ENCODE measurements at places on chromosomes 5 and 9.
A peak's percentile ranks its signal among the peaks of the same experiment; 100 is the strongest.

DNA sequence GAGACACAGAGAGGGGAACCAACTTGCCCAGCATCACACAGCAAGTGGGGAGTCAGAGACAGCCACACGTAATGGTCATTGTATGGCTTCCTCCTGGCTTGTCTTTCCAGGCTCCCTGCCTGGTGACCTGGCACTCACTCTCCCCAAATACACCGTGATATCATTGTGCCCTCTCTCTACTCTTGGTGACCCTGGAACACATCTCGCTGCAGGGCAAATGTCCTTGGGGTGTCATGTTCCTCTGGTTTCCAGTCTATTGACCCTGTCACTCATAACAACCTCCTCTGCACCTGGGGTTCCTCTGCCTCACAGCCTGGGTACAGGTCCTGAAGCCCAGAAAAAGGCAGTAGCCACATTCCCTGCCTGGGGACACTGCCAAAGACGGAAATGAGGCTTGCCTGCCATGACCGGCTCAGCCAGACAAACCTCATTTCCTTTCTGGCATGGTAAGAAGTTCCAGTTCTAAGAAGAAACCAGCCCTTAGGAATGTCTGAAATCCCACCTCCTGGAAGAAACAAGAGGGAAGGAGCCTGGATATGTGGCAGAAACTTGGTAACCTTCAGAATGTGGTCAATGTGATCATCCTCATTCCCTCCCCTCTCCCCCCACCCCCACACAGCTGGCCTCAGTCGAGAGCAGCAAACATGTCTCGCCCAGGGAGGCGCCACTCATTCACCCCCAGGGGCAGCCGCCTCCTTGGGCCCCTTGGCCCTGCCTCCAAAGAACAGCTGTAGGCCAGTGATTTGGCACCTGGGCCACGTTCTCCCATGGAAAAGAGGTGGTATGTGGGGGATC, 30.6 kb upstream of the SMU1 start:
- DNase-seq: no peak

DNA sequence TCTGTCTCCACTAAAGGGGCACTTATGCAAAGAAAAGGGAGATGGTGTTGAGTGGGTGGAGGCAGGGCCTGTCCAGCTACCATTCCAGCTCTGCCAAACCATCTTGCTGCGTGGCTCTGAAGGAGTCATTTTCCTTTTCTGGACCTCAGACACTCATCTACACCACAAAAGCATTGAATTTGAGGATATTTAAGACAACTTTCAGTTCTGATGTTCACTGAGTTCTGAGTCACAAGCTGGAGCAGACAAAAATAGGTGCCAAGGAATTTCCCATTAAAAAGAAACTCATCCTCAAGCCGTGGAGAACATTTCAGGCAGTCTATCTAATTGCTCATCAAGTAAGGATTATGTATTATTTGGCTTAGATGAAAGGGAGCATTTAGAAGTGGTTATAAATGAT, 195.0 kb upstream of the TBC1D2 start:
- no peak for DNase-seq

DNA sequence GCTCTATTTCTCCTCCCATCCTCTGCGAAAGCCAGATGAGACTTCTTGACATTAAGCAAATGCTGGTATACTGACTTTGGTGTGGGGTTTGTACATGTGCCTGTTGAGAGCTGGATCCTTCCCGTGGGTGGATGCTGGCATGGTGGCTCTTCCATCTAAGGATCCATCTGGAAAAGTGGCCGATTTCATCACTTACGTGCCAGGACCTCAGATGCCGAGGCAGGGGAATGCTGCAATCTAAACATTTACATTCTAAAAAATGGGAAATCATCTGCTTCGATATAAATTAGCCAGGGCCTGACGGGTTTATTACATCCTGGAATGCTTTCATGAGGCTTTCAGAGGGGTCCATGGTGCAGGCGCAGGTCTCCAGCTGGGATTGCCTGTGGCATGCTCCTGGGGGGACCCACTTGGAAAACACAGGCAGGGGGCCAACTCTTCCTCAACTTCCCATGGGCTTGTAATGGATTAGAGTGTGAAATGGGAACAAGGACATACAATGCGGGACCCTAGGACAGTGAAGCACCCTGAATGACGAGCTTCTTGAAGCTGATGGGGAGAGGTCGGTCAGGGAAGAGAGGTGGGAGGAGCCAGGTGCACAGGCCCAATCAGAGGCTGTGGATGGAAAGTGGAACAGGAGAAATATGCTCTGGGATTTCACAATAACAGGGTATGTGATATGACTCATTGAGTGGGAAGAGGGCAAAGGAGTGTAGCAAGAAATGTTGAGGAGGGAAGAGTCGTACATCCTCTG, 105.5 kb upstream of the PITX1 start:
- peak; percentile 96 for DNase-seq

DNA sequence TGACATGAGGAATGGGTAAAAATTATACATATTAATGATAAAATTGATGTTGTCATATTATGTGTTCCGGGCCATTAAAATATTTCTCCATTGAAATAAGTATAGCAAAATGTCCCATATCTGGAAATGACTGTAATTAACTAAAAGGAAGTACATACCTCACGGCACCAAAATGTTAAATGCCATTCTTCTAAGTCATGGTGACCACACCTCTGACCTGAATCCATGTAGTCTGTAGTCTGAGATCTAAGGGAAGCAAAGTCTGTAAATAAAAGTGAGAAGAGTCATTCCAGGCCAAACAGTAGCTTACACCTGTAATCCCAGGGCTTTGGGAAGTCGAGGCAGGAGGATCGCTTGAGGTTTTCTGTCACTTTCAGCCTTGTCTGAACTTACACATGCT, 8.7 kb upstream of the GDA start:
- DNase-seq: no peak

DNA sequence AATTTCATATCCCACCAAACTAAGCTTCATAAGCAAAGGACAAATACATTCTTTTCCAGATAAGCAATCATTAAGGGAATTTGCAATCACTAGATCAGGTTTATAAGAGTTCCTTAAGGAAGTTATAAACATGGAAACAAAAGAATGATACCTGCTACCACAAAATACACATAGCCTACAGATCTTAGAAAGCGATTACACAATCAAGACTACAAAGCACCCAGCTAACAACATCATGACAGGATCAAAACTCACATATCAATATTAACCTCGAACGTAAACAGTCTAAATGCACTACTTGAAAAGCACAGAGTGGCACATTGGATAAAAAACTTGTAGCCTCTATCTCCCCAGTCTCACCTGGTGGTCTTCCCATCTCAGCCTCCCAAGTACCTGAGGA, 512.4 kb upstream of the PTGER4 start:
- no peak for DNase-seq

DNA sequence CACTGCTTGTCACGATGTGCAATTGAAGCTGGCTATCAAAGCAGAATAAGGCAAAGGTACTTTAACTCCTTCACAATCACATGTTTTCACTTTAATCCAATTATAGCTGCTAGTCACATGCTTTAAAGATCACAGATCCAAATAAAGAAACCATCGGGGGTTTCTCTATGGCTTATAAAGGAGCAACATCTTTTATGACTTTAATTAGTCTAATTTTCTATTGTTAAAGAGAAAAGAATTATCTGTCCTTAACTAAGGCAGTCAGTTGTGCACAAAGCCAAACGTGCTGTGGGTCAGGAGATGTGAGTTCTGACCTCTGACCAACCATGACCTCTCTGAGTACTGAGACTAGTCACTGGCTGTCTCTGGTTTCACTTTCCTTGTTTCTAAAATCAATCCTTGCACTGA, 561.1 kb downstream of the RAB3C start:
- no peak for DNase-seq

GRCh38 chr5:171424726-171425125, 5.3 kb downstream of the FGF18 start:
- DNase-seq: peak; percentile 53

GRCh38 chr5:109836280-109836679, 146.6 kb downstream of the MAN2A1 start:
- DNase-seq: no peak

GRCh38 chr5:7043797-7044196, 330.6 kb downstream of the TENT4A start:
- no peak for DNase-seq

DNA sequence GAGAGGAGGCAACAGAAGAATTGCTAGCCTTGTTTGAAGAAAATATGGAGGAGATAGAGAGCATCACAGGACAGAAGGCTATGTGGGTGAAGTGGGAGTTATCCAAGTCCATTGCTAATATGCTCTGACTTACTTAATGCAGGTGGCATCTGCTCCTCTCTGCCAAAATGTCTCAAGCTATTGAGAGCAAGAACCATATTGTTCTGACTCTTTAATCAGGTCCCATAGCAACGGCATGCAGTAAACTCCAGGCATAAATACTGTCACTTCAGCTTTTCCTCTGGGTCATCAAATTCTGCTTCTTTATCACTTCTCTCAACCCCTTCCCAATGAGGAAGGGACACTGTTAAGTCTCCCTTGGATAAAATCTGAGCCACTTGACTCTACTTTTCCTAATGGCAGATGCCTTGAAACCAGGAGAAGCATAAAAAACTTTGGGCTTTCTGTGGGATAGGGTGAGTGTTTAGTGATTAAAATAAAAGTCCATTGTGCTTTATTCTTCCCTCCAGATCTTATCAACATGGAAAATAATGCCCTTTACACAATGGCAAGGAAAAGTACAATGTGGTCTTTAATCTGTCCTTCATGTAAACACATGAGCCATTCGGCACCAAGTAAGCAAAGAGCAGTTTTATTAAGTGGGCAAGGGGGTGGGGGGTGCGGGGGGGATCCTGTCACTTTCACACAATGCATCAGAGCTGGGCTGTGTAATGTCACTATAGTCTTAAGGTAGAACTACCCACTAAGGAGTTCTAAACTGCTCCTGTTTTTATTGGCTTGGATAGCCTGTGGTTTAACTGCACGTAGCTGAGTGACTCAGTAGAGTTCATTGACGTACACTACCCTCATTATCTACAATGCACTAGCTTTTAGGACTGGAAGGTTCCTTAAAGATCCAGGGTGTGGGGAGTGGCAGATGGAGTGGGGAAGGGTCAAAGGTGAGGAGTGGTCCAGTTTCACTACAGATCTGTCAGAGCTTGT, 71.0 kb upstream of the TARS1 start:
- DNase-seq: peak; percentile 56

DNA sequence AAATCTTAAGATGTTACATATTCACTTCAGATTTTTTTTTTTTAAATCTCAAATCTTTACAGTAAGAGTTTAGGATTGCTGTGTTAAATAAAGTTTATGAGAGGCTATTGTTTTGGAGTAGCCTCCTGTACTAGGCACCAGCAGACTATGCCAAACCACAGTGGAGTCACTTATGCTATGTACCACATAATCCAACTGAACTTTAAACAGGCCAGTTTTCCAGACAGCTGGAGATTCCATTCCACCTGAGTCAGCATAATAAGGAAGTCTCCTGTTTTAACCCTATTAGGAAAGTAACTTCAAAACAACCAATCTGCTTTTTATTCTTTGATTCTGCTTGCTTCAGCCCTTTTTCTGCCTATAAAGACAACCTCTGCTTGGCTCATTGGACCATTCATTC, 205.2 kb downstream of the CSNK1G3 start:
- no peak for DNase-seq

DNA sequence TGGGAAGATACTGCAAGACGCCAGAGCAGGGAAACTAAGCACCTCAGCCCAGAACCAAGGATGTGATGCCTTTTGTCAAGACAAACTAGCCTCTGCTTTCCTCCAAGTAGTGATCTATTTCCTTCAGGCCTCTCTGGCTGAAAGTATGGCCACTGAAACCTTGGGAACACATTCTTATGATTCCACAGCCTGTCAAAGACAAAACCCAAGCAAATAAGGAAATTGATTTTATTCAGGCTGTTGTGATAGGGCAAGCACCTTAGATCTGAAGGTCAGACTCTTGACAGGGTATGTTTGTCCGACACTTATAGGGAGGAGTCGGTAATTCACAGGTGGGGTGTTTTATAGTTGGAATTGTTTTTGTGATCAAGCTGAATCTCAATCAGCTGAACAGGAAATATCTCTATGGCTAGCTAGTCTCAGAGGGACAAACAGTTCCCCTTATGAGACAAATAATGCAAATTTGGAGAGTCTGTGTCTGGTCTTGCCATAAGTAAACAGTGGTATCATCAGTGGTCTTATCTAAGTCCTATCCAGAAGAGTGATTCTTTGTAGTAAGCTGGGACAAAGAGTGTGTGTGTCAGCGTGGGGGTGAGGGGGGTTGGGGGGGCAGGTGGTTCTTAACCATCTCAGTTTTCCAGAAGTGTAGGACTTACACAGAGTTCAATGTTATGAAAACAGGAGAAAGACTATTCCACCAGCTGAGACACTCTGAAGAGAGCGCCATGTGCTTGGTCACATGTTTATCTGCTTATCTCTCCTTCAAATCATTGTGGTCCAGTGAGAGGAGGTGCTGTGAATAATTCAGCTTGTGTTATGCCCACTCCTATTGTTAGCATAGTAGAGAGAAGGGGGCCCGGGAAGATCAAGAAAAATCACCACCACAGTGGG, 6.7 kb upstream of the ZCCHC10 start:
- no peak for DNase-seq

DNA sequence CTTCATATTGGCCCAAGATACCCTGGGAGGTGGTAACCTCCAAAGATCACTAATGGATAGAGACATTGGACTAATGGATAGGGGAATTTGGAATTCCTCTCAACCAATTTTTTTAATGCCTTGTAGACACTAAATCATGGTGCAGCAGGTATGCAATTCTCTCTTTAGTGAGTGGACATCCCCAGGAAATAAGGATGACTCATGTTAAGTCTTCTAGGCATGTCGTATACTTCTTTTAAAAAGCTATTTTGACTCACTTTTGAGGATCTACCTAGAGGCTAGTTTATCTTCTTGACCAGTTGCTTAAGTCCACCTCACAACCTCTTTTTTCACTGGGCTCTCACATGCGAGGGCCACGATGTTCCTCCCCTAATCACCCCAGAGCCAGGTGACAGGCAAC, 211.6 kb upstream of the CDH12 start:
- no peak for DNase-seq

DNA sequence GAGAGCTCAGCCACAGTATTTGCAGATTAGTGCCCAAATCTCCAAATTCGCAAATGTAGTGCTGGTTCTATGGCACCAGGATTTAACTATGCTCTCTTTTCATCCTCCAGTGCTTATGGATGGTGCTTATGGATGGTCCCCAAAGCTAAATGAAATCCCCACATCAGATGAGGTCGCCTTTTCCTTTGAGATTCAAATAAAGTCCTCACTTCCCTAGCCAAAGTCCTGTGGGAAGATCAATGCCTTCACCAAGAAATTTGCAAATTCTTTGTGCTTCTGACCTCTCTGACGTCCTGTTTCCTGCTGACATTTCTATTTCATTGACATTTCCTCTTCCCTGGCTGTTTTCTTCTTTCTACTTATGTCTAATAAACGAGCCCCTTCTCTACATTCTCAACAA, 1077.0 kb upstream of the C9orf72 start:
- DNase-seq: no peak

GRCh38 chr9:18638371-18639249, 164.7 kb downstream of the ADAMTSL1 start:
- no peak for DNase-seq
